ENCODE measurements at places on chromosomes 2 and 18.
A peak's percentile ranks its signal among the peaks of the same experiment; 100 is the strongest.

DNA sequence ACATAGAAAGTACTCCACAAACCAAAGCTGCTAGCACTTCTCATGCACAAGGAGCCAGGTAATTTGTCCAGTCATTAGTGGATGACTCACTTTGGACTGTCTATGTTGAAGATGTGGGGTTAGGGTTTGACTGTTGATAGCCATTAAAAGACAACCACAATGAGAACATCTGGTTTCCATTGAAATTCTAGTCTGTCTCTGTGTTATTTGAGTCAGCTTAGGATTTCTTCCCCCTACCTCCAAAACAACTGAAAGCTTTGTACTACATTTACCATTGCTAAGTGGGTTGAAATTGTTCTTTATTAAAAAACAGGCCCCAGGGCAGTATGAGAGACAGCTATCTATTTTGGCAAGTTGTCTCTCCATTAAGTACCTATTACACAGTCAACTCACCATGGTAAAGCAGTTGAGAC, 50.2 kb upstream of the ANKRD44 start:
- no peak for DNase-seq

- DNase-seq: no peak
These were observed 68.3 kb upstream of the YPEL5 start for GRCh38 chr2:30078521-30078920.

DNA sequence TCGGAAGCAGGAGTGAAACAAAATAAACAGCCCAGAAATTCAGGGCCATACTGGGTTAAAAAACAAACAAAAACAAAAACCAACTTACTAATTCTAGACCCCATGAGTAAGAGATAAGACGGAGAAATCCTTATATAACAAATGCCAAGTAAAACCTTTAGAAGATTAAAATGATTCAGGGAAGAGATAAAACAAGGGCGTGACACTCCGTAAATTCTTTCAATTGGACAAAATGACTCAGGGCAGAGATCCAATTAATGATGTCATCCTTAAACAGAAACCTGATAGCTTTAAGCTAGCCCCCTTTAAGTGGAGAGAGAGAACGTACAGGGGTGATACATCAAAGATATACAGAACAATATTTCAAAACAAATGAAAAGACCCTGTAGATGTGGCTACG, 317.4 kb downstream of the NBAS start:
- no peak for DNase-seq

- no peak for DNase-seq
These were observed 186.7 kb downstream of the CAMKMT start for GRCh38 chr2:44548221-44549098.

DNA sequence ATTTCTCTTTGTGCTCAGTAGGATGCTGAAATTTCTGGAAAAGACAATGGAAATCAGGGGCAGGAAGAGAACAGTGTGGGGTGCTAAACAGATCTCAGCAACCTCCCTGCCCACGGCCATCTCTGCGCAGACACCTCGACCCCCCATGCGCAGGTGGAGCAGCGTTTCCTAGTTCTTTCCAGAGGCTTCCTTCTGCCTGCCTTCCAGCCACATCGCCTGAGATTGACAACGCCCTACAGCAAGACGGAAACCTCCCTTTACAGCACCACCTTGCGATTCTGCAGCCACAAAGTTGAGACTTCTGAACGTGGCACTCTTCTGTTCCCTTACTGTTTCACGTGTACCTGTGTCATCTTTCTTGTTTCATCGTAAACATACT, 31.4 kb upstream of the CASP8 start:
- DNase-seq: no peak

DNA sequence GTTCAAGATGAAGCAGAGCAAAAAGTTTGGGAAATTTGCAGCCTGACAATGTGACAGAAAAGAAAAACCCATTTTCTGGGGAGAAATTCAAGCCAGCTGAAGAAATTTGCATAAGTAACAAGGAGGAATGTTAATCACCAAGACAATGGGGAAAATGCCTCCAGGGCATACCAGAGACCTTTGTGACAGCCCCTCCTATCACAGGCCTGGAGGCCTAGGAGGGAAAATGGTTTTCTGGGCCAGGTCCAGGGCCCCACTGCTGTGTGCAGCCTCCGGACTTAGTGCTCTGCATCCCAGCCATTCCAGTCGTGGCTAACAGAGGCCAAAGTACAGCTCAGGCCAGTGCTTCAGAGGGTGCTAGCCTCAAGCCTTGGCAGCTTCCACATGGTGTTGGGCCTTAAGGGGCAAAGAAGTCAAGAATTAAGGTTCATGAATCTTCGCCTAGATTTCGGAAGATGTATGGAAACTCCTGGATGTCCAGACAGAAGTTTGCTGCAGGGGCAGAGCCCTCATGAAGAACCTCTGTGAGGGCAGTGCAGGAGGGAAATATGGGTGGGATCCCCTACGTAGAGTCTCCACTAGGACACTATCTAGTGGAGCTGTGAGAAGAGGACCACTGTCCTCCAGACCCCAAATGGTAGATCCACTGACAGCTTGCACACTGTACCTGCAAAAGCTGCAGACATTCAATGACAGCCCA, 314.1 kb upstream of the TRIB2 start:
- no peak for DNase-seq

DNA sequence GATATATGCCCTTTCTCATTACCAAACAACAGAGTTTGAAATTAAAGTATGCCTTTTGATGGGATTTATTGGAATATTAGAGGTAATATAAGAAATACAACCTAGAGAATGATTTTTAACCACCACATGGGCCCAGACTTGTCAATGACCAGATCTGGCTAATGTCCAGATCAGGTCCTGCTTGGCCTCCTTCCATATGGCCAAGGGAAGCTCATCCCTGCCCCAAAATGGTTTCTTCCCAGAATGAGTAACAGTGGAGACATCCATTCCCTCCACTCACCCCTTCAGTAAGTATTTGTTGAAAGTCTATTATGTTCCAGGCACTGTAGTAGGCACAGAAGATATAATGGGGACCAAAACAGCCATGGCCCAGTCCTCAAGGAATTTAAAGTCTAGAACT, 54.9 kb downstream of the ANTXR1 start:
- no peak for DNase-seq

GRCh38 chr18:9421901-9422327, 53.4 kb upstream of the RALBP1 start:
- DNase-seq: no peak

DNA sequence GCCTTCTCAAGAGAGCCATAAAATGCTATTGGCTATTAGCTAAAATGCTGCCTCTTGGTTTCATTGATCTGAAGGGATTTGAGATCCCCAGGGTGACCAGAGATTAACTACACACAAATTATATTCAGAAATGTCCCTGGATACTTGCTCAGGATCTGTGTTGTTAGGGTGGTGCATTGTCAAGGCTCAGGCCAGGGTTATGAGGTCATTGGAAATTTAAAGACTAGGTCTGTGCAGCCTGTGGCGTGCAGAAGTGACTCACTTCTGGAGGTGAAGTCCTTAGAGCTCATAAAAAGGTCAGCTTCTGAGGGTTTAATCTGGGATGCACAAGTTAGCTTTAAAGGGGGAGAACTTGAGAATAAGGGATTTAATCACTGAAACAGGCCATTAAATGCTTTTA, 23.5 kb downstream of the LRRTM1 start:
- no peak for DNase-seq

DNA sequence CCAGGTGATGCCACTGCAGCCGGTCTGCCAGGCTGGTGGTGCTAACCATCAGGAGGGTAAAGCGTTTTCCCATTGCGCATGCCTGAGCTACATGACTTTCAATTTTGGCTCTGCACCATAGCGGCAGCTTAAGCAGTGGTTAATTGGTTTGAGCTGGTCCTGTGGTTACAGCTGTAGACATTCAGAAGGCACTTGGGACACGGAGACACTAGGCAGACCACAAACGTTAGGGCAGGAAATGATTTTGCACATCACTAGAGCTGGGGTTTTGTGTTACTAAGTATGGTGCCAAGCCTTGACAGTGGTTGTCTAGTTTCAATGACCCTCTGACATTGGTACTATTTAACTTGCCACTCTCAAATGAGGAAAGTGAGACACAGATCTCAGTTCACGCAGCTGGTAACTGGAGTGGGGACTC, 28.9 kb upstream of the CNOT11 start:
- DNase-seq: peak; percentile 7

- no peak for DNase-seq
These were observed 133.7 kb downstream of the HAUS1 start for GRCh38 chr18:46237891-46238290.

GRCh38 chr18:12904012-12904516, 20.0 kb upstream of the PTPN2 start:
- DNase-seq: no peak

DNA sequence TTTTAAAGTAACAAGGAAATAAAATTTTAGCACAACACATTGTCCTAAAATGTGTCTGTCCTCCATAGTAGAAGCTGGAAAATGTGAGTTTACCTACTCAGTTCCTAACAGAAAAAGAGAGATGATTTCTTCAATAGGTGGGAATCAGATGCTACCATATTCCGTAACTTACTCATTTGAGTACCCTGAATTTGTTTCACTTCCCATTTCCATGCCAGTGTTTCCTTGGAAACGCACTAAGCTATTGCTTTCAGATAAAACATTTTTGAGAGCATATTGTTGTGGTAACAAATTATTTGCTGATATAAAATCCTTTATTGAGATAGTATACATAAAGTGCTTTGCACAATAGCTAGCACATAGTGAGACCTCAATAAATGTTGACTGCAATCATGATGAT, 137.5 kb upstream of the BARD1 start:
- no peak for DNase-seq

DNA sequence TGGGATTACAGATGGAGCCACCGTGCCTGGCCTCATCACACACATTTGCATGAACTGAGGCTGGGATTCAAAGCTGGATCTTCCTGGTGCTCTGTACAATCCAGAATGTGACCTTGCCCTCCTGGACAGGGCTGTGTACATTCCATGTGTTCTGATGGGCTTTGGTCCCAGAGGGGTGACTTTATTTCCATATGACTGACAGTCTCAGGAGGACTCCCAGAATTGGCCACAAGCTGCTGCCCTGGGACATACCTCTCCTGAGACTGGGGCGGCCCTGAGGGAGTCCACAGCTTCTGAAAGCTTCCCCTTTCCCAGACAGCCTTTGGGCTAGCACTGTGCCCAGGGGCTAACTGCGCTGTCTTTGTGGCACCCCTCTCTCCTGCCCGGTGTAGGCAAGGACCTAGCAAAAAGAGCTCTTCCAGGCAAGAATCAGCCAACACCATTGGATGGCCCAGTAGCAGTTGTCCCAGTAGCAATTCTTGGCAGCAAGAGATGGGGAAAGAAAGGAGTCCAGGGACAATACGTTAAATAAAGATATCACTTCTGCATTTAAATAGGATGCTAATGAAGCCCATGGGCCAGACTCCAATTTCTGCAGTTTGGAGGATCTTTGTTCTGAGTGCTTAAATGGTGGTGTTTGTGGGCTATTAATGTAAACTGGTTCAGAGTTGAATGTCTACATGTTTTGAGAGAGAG, 26.4 kb upstream of the ZNF532 start:
- no peak for DNase-seq

- no peak for DNase-seq
These were observed 32.1 kb downstream of the GRHL1 start for GRCh38 chr2:9983401-9984216.

- DNase-seq: no peak
These were observed 29.0 kb downstream of the PHLPP1 start for GRCh38 chr18:62744076-62744968.

GRCh38 chr2:33069894-33070651, 123.3 kb downstream of the LTBP1 start:
- no peak for DNase-seq

GRCh38 chr2:189530965-189531637, 49.5 kb downstream of the SLC40A1 start:
- no peak for DNase-seq

DNA sequence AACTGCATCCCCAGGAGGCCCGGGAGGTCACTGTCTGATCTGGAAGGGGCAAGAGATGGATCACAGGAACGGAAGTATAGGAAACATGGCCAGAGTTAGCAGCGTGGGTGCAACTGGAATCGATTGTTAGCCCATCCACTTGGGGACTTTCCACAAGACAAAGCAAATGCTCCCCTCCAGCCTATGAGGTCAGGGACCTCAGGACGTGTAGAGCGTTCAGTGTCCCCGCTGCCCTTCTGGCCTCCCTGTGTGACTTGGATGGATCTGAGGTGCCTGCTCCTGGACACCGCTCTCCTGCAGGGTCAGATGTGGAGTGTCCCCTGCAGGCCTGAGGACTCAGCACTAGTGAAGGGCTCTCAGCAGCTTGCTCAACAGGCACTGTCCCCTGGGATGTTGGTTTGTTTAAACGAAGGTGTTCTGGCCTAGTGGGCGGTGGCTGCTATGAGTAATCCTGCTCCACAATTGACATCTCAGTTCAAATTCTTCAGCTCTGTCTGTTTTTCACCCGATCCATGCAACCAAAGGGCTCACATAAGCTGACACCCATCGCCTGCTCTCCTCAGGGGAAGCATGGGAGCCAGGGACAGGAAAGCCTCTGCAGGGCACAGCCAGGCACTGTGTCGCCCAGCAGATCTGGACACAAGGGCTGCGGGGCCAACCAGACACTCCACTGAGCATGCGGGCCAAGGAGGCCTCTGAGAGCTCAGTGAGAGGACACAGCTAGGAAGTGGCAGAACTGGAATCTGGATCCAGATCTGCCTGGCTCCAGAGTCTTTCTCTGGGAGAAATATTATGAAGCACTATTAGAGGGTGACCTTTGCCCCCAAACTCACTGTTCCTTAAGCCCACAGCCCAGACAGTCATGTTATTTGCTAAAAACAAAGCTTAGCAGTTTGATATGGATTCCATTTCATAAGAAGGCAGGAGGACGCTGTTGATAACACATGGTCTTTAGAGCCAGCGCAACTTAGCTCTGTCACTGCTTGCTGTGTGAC, 78.5 kb downstream of the RHOB start:
- DNase-seq: no peak

- DNase-seq: no peak
These were observed 643 bp downstream of the PLCL1 start for GRCh38 chr2:197804758-197805714.

DNA sequence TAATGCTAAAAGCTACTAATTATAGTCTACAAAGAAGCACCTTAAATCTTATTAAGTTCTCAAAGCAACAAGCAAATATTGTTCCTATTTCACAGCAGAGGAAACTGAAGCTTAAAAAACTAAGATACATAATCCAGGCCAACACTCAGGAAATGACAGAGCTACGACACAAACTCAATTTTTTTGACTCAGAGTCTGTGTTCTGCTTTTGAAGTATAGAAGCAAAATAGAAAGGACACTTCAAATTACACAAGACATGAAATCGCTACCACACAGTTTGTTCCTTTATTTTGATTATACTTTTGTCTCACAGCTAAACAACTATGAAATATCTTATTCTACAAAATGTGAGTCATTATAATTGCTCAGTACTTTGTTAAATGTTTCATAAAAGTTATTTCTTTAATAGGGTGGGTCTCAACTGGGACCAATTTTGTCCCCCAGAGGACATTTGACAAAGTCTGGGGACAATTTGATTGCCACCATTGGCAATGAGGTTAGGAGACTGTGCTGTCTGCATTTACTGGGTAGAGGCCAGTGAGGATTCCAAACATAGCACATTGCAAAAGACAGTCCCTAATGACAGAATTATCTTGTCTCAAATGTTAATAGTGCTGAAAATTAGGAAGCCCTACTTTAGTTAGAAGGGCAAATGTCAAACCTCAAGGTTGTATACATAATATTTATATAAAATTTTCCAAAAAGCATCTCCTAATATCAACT, 101.5 kb upstream of the GRB14 start:
- DNase-seq: no peak

GRCh38 chr18:76752400-76752799, 70.0 kb upstream of the ZNF236 start:
- no peak for DNase-seq

- no peak for DNase-seq
These were observed 9.8 kb upstream of the TBR1 start for GRCh38 chr2:161406316-161406715.

Measured in T-helper 22 cell (primary cell).